ENCODE measurements at places on chromosomes 3 and 15.

GRCh38 chr3:173467501-173467900 is 70.0 kb downstream of the NLGN1 start:
- DNase-seq: no peak

GRCh38 chr3:139105154-139105702 is 60.5 kb upstream of the PRR23C start:
- no peak for DNase-seq

- no peak for DNase-seq
These were observed 40.7 kb downstream of the KBTBD12 start for GRCh38 chr3:127955728-127956127.

GRCh38 chr3:160973067-160973809 is 131.9 kb downstream of the B3GALNT1 start:
- DNase-seq: no peak

GRCh38 chr15:88636050-88636449 is 2.8 kb upstream of the ISG20 start:
- DNase-seq: no peak

Data from retinal pigment epithelial cell (primary cell).